Pulmonary artery endothelial cell (primary cell): ENCODE measurements at places on chromosomes 5 and 9. TPM values are rescaled to one million over a fixed set of nuclear protein-coding genes. Genes with fewer than 3 reads are reported as not detected.

Gene CARD9
- 0.59 and 1.1 TPM in 2 replicates for total RNA-seq

- DNase-seq = no peak
Measured at GRCh38 chr5:31537851-31538250, 5.8 kb downstream of the C5orf22 start.

DNA sequence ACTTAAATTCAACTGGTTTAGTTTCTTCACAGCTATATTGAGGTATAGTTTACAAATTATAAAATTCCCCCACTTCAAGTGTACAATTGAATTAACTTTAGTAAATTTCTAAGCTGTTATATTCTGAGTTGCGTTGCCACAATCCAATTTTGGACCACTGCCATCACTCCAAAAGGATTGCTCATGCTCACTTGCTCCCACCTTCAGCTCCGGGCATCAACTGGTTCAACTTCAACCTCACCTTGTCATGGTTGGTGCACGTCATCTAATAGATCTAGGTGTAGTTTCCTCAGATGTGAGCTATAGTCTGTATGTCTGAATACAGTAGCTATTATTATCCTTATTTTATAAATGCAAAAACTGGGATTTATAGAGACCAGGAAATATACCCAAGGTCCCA is 942.5 kb upstream of the WWC1 start:
- no peak for DNase-seq

- no peak for DNase-seq
Measured at GRCh38 chr5:123181394-123181801, 92.4 kb downstream of the PRDM6 start.
